Activated T-helper 1 cell treated with anti-CD3 and anti-CD28 coated beads, Interleukin-12 subunit alpha, Interleukin-12 subunit beta, Interleukin-2, Interleukin-4 antibody, amounts not matched to agents 30 ng/mL and 10 ng/mL and 1 ng/mL, durations not matched to agents 14 hours and 24 hours and 36 hours (primary cell): ENCODE measurements at places on chromosomes 1 and 21. TPM values are rescaled to one million over a fixed set of nuclear protein-coding genes. Genes with fewer than 3 reads are reported as not detected.

DNA sequence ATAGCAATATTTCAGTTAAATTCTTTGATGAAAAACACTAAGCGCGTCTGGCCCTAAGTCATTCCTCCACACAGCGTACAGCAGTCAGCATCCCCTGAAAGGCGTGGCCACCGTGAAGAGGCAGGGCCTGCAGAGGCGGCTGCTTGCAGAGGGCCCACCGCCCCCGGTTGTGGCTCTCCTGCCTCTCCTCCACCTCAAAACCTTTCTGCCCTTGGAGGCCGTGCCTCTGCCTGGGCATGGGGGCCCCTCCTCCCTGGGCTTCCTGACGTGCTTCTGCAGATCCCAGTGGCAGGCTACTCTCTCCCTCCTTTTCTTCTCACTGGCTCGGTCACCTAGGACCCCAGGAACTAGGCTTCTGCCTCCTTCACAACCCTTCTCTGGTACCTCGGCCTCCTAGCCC, 16.2 kb downstream of the CLSTN1 start:
- H3K4me1 ChIP-seq = peaks cover 25% of the 10 kb centered on the region
- DNase-seq = no peak
- no peak overlapping the region for H3K4me3 ChIP-seq
- peaks cover 1% of the 10 kb centered on the region for H3K36me3 ChIP-seq
- no peaks in the 10 kb centered on the region for H3K27me3 ChIP-seq
- H3K27ac ChIP-seq = no peak overlapping the region

DNA sequence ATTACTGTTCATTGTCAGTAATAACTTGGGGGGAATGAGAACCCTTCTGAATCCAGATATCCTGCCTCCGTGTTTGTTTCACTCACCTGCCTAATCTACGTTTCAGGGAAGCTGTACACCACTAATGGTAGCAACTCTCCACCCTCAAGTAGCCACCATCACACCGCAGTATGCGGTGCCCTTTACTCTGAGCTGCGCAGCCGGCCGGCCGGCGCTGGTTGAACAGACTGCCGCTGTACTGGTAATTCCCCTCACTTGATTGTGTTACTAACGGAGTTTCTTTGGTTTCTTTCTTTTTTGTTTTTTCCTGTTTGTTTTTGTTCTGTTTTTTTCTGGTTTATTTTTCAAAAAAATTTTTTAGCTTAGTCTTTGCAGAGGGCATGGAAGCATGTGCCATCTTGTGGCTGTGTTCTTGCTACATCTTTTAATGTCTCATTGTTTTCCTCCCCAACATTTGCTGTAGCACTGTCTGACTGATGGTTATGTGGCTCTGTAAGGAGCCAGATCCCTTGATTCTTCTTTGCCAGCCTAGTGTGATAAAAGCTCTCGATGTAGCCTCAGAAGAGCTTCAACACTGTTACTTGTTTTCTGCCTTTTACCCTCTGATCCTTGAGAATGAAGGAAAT, 15.9 kb upstream of the OLFML3 start:
- no peak for DNase-seq
- peaks cover 44% of the 10 kb centered on the region for H3K36me3 ChIP-seq
- H3K4me1 ChIP-seq = peaks cover 7% of the 10 kb centered on the region

IGSF9 gene
- total RNA-seq = not detected in 2 replicates

COL6A2 gene
- total RNA-seq = 1.4 and 2.1 TPM in 2 replicates
